Myocyte (in vitro differentiated cells): ENCODE measurements at places on chromosomes 2 and 18.

DNA sequence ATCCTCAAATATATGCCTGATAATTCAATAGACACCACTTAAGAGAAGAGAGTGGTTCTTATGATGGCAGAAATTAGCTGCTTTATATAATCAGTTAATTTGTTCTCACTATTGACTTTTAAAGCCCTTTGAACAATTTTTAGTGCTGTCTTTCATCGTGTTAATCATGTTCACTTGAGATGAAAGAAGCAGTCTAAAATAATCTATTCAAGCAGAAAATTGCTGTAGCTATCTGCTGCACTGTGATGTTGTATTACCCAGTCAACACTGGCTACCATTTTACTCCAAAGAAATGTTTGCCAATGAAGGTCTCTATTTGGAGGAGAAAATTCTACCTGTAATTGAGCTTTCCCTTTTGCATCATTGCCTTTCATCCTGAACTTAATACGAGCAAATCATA, 459.8 kb upstream of the FSIP2 start:
- no peak for DNase-seq

DNA sequence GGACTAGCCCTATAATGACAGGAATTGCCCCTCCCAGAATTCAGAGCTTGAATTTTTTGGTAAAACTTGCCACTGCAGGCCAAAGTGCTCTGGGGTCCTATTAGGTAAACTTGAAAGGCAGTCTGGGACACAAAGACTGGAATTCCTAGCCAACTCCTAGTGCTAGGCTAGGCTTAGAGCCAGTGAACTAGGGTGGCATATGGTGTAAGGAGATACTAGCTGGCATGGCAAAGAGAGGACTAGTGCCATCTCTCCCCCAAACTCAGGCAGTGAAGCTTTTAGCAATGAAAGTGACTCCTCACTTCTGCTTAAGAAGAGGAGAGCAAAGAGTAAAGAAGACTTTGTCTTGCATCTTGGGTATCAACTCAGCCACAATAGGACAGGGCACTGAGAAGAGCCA, 410.5 kb upstream of the CNTNAP5 start:
- no peak for DNase-seq

DNA sequence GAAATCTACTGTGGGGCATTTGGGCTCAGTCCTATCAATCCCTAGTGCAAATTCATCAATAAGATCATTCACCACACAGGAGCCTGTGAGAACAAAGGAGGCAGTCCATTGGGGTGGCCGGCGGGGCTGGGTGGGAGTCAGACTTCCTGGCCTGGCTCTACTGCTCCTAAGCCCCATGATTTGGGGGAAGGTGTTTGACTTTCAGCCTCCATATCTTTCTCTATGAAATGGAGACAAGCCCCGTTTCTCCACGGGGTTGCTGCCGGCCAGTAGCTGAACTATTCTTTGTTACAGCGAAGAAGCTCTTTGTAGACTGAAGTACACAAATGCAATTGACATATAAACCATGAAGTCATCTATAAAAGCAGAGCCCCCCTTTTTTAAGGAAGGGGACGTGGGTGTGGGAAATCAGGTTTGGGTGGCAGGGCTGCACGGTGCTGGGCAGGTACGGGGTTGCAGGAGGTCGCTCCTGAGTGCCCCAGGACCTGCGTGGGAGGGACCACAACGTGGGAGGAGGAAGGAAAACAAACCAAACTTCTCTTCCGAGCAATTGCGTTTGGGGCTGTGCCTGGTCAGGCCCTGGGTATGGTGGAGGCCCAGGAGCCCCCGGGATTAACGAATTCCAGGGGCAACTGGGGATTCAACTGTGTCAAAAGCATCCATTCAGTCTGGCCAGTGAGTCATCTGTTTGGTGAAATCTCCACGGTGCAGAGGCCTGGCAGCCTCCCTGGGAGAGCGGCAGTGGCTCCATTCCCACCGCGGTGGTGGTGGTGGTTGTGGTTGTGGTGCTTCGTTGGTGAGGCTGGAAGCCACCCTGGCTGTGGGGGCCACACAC, 18.2 kb downstream of the FBLN7 start:
- peak; percentile 84 for DNase-seq

- DNase-seq = no peak
These were observed 353.4 kb downstream of the ALK start for GRCh38 chr2:29567906-29568520.
